ENCODE measurements at places on chromosomes 4 and X.

- DNase-seq: no peak
Measured at GRCh38 chr4:41418444-41418843, 119.5 kb upstream of the LIMCH1 start.

GRCh38 chr4:5773271-5773555 lies 62.2 kb downstream of the EVC start:
- DNase-seq: no peak

GRCh38 chr4:52838729-52839586 lies 23.2 kb upstream of the RASL11B start:
- no peak for DNase-seq

GRCh38 chrX:149371986-149372385 lies 133.1 kb downstream of the IDS start:
- no peak for DNase-seq

DNA sequence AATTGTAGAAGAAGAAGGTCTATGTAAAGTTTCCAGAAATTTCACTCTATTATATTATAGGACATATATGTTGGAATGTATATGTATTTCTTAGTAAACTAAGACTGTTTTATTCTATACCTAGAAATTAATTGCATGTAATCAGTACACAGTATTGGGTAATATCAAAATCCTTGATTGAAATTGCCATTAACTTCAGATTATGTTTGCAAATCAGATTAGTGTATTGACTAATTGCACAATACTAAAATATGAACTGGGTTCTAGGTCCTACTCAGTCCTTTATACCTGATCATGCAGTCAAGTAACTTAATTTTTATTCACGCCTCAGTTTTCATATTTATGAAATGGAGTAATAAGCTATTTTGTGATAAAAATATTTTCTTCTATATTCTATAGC lies 950.3 kb upstream of the ADGRL3 start:
- no peak for DNase-seq

GRCh38 chrX:125131164-125131563 lies 188.5 kb upstream of the TEX13C start:
- DNase-seq: peak; percentile 22

GRCh38 chrX:68935362-68935761 lies 106.5 kb downstream of the EFNB1 start:
- DNase-seq: no peak

DNA sequence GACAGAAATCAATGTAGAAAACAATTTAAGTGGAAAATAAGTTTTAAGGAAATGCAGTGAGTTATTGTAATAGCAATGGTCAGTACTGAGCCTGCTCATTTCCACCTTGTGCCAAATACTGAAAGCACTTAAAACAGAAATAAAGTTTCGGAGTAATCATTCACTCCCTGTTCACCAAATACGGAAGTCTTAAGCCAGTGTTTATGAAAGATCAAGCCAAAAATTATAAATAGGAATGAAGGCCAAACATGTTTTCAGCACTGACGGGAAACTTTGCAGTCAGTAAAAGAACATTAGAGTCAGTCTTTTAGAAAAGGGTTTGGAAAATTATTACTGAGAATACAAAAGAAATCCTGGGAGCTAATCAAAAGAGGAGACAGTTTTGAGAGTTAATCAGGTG lies 178.6 kb downstream of the DMD start:
- DNase-seq: no peak

Data from HEK293T (cell line).